ENCODE measurements at places on chromosomes 5 and 9. TPM values are rescaled to one million over a fixed set of nuclear protein-coding genes. Genes with fewer than 3 reads are reported as not detected.
A peak's percentile ranks its signal among the peaks of the same experiment; 100 is the strongest.

GRCh38 chr9:14888272-14888671 lies 22.0 kb downstream of the FREM1 start:
- DNase-seq, result no peak
- peaks cover 3% of the 10 kb centered on the region for H3K27me3 ChIP-seq
- H3K27ac ChIP-seq, result no peak overlapping the region
- H3K36me3 ChIP-seq, result no peaks in the 10 kb centered on the region
- H3K4me3 ChIP-seq, result no peak overlapping the region
- no peaks in the 10 kb centered on the region for H3K4me1 ChIP-seq

DNA sequence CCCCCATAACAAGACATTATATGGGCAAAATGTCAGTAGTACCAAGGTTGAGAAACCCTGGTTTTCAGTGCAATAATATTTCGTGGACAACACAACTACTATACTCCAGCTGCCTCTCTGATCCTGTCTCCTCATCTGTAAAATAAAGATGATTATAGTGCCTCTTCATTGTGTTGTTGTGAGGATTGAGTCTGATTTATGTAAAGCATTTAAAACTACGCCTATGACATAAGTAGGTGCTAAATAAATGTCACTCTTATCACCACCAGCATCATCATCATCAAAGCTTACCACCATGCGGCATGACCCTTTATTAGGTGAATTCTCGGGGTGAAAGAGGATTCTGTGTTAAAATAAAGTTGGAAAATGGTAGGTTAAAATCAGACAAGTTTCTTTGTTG lies 67.8 kb upstream of the IFNE start:
- H3K4me1 ChIP-seq, result peaks cover 12% of the 10 kb centered on the region
- H3K27me3 ChIP-seq, result no peaks in the 10 kb centered on the region
- DNase-seq, result no peak
- no peak overlapping the region for H3K27ac ChIP-seq
- H3K4me3 ChIP-seq, result no peak overlapping the region

The PCDHA6 gene
- total RNA-seq, result not detected

The DTWD2 gene
- total RNA-seq, result 3.2 TPM

The EGFLAM gene
- total RNA-seq, result not detected

GRCh38 chr9:7510199-7510598 lies 289.4 kb downstream of the DMAC1 start:
- H3K27me3 ChIP-seq, result peaks cover 23% of the 10 kb centered on the region
- H3K4me3 ChIP-seq, result no peak overlapping the region
- H3K36me3 ChIP-seq, result no peaks in the 10 kb centered on the region
- no peaks in the 10 kb centered on the region for H3K4me1 ChIP-seq

DNA sequence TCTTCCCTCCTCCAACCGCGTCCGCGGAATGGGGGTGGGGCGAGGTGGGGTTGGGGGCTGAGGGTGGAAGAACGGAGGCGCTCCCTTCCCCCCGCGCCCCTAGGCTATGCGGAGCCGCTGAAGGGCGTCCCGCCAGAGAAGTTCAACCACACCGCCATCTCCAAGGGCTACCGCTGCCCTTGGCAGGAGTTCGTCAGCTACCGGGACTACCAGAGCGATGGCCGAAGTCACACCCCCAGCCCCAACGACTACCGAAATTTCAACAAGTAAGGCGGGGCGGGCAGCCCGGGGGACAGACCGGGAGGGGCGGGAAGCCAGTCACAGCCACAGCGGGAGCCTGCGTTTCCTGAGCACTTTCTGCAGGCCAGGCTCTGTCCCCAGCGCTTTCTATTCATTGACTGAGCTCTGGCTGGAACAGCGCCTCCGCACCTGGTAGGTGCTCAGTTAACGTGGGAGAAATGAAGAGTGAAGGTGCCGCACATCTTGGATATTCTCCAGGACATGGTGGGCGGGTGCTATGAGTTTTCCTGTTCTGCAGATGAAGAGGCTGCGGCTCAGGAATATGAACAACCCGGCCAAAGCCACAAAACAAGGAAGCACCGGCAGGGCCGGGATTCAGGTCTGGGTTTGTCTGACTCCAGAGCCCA lies 11.3 kb downstream of the MYOZ3 start:
- peak overlapping the region; percentile 79 for H3K4me3 ChIP-seq
- peaks cover 15% of the 10 kb centered on the region for H3K4me1 ChIP-seq
- no peaks in the 10 kb centered on the region for H3K36me3 ChIP-seq
- DNase-seq, result peak; percentile 26
- peaks cover 18% of the 10 kb centered on the region for H3K27me3 ChIP-seq

- no peak overlapping the region for H3K27ac ChIP-seq
- no peak for DNase-seq
- no peaks in the 10 kb centered on the region for H3K27me3 ChIP-seq
- no peaks in the 10 kb centered on the region for H3K4me1 ChIP-seq
These were observed 115.9 kb upstream of the GDNF start for GRCh38 chr5:37955748-37956147.

DNA sequence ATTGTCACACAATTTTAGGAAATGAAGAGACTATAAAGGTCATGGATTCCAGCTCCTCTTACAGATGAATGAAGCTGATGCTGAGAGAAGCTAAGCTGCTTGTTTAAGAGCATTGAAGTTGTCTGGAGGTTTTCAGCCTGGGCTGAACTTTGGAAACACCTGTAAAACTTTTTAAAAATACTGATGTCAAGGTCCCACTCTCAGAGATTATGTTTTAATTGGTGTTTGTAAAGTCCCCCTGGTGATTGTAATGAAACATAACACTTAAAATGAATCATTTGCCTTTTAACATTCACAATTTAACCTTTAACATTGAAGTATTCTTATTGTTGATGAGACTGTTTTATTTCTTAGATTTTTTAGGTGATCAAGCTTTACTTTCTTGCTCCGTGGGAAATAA lies 16.4 kb downstream of the RAD23B start:
- H3K27ac ChIP-seq, result peak overlapping the region; percentile 57
- no peak overlapping the region for H3K4me3 ChIP-seq
- DNase-seq, result no peak
- no peaks in the 10 kb centered on the region for H3K27me3 ChIP-seq
- H3K4me1 ChIP-seq, result peaks cover 32% of the 10 kb centered on the region
- no peaks in the 10 kb centered on the region for H3K36me3 ChIP-seq

The ELOVL7 gene
- 5.9 TPM for total RNA-seq

DNA sequence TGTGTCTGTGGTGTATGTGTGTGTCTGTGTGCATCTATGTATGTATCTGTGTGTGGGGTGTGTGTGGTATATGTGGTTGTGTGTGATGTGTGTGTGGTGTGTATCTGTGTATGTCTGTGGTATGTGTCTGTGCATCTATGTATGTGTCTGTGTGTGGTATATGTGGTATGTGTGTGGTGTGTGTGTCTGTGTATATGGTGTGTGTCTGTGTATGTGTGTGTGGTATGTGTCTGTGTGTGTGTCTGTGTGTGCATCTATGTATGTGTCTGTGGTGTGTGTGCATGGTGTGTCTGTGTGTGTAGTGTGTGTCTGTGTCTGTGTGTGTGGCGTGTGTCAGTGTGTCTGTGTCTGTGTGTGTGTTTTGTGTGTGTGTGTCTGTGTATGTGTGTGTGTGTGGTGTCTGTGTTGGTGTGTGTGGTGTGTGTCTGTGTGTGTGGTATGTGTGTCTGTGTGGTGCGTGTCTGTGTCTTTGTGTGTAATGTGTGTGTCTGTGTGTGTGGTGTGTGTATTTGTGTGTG lies 121.9 kb upstream of the MVB12B start:
- H3K27ac ChIP-seq, result no peak overlapping the region
- peaks cover 3% of the 10 kb centered on the region for H3K36me3 ChIP-seq
- no peak for DNase-seq
- H3K4me1 ChIP-seq, result no peaks in the 10 kb centered on the region

- no peak for DNase-seq
- H3K36me3 ChIP-seq, result no peaks in the 10 kb centered on the region
- H3K4me3 ChIP-seq, result no peak overlapping the region
- no peaks in the 10 kb centered on the region for H3K4me1 ChIP-seq
- H3K27ac ChIP-seq, result no peak overlapping the region
These were observed 482.6 kb downstream of the ZNF608 start for GRCh38 chr5:124263680-124264491.

DNA sequence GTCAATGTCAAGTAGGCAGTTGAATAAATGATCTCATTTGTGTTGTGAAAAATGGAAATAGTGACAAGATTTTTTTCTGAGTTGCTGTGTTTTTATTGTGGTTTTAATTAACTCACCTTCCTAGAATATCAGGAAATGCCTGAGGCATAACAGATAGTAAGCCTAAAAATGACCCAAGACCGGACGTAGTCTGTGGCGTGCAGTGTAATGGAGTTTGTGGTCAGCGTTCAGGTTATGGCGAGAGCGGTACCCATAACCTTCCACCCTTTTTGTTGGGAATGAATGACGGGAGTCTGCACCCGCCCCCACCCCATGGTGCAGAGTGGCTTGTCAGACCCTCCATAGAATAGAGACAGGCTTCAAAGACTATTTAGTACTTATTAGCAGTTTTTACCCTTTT lies 119.3 kb downstream of the GALNT10 start:
- peaks cover 17% of the 10 kb centered on the region for H3K36me3 ChIP-seq
- H3K4me3 ChIP-seq, result peak overlapping the region; percentile 27
- H3K27ac ChIP-seq, result peak overlapping the region; percentile 59
- no peaks in the 10 kb centered on the region for H3K27me3 ChIP-seq
- H3K4me1 ChIP-seq, result peaks cover 40% of the 10 kb centered on the region

The CEMIP2 gene
- 46.7 TPM for total RNA-seq

DNA sequence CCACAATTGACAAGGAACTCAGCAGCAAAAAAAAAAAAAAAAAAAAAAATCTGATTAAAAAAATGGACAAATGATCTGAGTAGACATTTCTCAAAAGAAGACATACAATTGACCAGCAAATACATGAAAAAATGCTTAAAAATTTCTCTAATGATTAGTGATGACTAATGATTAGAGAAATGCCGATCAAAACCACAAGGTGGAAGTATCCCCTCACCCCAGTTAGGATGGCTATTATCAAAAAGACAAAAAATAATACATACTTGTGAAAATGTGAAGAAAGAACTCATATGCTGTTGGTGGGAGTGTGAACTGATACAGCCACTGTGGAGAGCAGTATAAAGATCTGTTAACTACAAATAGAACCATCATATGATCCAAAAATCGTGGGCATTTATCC lies 245.3 kb downstream of the OSTF1 start:
- H3K4me1 ChIP-seq, result no peaks in the 10 kb centered on the region
- peaks cover 4% of the 10 kb centered on the region for H3K36me3 ChIP-seq

DNA sequence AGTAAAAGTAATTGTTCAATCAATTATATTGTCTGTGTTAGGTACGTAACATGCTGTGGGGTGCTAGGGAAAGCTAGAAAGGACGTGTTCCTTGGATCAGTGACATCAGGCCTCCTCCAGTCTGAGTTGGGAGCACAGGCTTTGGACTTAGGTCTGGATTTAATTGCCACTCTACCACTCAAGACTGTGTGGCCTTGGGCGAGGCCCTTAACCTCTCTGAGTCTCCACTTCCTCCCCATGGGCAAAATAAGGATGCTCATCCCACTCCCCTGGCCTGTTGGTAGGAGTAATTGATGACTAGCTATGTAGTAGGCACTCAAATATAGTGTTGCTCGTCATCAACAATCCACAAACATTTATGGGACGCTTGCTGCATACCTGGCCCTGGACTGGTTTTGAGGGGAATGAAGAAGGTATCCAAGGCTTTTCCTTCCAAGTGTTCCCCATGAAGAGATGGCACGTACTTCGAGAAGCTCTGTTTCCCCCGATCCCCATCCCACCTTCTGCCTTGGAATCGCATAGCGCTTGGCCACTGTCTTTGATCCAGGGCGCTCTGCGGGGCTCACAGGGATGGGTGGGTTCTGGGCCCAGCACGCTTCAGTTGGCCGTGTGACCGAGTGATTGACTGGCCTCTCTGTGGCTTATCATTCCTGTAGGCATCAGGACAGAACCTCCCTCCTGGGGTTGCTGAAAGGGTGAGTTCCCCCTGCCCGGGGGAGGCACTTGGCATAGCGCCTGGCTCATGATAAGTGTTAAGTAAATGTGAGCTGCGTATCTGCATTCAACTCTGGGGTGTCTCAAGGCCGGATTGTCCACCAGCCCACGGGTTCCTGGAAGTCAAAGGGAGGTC lies 8.1 kb downstream of the FGF18 start:
- no peaks in the 10 kb centered on the region for H3K36me3 ChIP-seq
- H3K4me1 ChIP-seq, result no peaks in the 10 kb centered on the region
- no peak for DNase-seq
- H3K4me3 ChIP-seq, result no peak overlapping the region
- peaks cover 6% of the 10 kb centered on the region for H3K27me3 ChIP-seq

- no peaks in the 10 kb centered on the region for H3K27me3 ChIP-seq
- no peak overlapping the region for H3K4me3 ChIP-seq
- no peak overlapping the region for H3K27ac ChIP-seq
- DNase-seq, result no peak
- H3K4me1 ChIP-seq, result no peaks in the 10 kb centered on the region
These were observed 70.4 kb downstream of the GADD45G start for GRCh38 chr9:89675058-89675742.

The TMC1 gene
- total RNA-seq, result 0.43 TPM

GRCh38 chr5:2697041-2697440 lies 54.4 kb downstream of the IRX2 start:
- H3K27ac ChIP-seq, result no peak overlapping the region
- no peaks in the 10 kb centered on the region for H3K36me3 ChIP-seq
- no peaks in the 10 kb centered on the region for H3K27me3 ChIP-seq
- H3K4me1 ChIP-seq, result no peaks in the 10 kb centered on the region
- DNase-seq, result no peak

The AGXT2 gene
- total RNA-seq, result not detected

DNA sequence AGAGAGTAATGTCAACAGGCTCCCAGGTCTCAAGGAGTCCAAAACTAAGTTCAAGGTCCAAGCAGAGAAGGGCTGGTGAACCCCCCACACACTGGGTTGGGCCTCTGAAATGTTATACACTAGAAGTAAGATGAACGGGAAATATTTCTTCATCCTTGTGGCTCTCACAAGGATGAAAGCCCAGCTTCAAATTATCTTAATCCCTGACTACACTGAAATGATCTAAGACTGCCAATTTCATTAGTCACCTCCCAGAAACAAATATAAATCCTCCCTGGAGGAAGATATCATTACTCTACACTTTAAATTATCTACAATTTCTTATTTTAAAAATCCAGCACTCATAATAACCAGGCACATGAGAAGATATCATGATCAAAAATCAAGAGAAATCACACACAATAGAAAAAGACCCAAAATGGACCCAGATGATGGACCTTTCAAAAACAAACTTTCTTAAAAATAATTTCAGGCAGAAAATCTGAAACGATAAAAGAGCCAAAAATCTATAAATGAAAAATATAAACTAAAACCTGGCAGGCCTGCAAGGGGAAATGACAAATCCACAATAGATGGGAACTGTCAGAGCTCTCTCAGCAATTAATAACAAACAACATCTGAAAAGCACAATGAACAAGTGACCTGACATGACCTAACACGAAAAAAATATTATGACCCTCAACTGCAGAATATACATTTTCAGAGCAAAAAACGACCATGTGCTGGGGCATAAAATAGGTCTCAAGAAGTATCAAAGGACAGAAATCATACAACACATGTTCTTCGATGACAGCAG lies 117.4 kb downstream of the GPR21 start:
- H3K36me3 ChIP-seq, result no peaks in the 10 kb centered on the region
- no peak overlapping the region for H3K4me3 ChIP-seq
- no peak overlapping the region for H3K27ac ChIP-seq
- H3K4me1 ChIP-seq, result no peaks in the 10 kb centered on the region
- no peaks in the 10 kb centered on the region for H3K27me3 ChIP-seq

GRCh38 chr9:134041649-134041962 lies 16.3 kb downstream of the BRD3OS start:
- no peak overlapping the region for H3K27ac ChIP-seq
- no peaks in the 10 kb centered on the region for H3K27me3 ChIP-seq
- no peak overlapping the region for H3K4me3 ChIP-seq
- H3K4me1 ChIP-seq, result no peaks in the 10 kb centered on the region

The SLC36A3 gene
- total RNA-seq, result not detected

The TMEM203 gene
- 33.3 TPM for total RNA-seq

Measured in activated T-cell treated with anti-CD3 and anti-CD28 coated beads, Interleukin-2, amount 50 U/mL, for 72 hours (primary cell).